ENCODE measurements at places on chromosomes 12 and 14.

- peak; percentile 65 for DNase-seq
Measured at GRCh38 chr14:103408491-103409155, 23.4 kb downstream of the MARK3 start.

GRCh38 chr12:90233168-90234100, 524.8 kb upstream of the ATP2B1 start:
- no peak for DNase-seq

- no peak for DNase-seq
Measured at GRCh38 chr12:67489007-67489406, 159.5 kb upstream of the DYRK2 start.

DNA sequence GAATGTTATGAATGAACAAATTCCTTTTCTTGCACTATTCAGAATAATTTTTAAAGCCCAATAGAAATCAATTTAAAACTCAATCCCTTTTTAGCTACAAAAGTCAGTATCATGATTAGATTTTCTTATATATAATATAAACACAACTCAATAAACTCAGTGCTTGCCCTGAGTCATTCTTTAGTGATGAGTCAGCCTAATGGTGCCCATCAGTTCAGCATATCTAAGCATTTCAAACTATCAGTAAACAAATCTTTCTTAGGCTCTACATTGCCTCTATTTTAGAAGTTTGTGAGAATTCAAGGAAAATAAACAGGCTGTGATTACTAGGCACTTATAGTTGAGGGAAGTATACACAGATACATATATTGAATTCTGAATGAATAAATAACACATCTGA, 179.6 kb downstream of the NELL2 start:
- no peak for DNase-seq

DNA sequence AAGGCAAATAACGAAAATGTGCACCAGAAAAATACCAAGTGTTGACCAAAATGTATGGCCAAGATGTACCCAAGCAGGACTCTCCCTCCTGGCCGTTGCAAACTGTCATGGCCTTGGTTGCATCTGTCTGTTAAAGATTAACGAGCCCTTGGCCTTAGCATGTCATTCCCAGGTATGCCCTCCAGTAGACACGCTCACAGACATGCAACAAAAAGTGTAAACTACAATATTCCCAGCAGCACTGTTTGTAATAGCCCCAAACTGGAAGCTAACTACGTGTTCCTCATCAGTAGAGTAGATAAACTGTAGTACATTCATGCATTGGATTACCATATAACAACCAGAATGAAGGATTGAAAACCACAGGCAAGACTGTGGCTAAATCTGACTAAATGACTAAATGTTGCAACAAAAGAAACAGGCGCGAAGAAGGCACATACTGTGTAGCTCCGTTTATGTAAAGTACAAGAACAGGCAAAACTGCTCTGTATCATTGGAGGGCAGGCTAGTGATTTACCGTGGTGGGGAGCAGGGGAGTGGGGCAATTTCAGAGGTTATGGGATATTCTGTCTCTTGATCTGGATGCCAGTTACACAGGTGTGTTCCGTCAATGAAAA, 232.8 kb upstream of the DIO3 start:
- no peak for DNase-seq

DNA sequence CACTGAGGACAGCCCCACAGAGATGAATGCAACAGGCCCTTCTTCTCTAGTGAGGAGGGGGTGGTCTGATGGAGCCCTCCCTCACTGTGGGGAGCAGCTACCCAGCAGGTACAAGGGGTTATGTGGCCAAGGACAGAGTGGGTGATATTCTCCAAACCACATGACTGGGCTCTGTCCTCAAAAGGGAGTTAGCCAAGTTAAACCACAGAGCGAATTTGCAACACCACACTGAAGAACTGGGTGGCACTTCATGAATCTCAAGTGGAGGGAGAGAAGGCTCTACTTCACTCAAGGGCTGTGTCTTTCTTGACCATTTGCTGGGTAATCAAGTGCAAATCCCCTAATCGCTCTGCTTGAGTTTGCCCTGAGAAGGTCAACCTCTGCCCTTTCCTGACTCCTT, 12.5 kb downstream of the GPR68 start:
- DNase-seq: no peak

- no peak for DNase-seq
Measured at GRCh38 chr14:53515276-53515675, 362.2 kb upstream of the DDHD1 start.

DNA sequence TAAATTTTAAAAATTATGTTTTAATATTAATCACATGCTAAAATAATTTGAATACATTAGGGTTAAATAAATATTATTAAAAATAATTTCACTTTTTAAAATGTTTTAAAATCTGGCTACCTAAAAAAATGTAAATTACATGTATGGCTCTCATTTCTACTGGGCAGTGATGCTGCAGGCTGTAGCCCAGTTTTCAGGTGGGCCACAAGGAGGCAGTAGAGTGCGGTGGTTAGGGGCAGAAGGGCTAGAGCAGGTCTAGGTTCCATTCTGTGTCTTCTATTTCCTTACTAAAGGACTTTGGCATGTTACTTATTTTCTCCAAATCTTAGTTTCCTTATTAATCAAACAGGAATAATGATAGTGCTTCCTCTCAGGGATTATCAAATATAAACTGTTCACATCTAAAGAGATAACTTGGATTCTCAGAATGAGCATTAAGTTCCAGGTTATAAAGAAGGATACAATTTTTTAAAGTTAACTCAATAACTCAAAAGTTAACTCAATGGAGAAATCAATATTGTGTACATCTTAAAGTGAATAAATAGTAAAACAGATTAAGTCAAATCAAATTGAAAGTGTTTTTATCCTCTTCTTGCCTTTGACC, 54.9 kb upstream of the OVCH1 start:
- peak; percentile 23 for DNase-seq

- no peak for DNase-seq
Measured at GRCh38 chr12:75553398-75553797, 42.0 kb upstream of the KRR1 start.

GRCh38 chr14:51865953-51866747, 5.7 kb downstream of the GNG2 start:
- no peak for DNase-seq

GRCh38 chr12:24415934-24416333, 466.5 kb upstream of the SOX5 start:
- DNase-seq: no peak

GRCh38 chr12:42099433-42099832, 45.2 kb downstream of the GXYLT1 start:
- no peak for DNase-seq

DNA sequence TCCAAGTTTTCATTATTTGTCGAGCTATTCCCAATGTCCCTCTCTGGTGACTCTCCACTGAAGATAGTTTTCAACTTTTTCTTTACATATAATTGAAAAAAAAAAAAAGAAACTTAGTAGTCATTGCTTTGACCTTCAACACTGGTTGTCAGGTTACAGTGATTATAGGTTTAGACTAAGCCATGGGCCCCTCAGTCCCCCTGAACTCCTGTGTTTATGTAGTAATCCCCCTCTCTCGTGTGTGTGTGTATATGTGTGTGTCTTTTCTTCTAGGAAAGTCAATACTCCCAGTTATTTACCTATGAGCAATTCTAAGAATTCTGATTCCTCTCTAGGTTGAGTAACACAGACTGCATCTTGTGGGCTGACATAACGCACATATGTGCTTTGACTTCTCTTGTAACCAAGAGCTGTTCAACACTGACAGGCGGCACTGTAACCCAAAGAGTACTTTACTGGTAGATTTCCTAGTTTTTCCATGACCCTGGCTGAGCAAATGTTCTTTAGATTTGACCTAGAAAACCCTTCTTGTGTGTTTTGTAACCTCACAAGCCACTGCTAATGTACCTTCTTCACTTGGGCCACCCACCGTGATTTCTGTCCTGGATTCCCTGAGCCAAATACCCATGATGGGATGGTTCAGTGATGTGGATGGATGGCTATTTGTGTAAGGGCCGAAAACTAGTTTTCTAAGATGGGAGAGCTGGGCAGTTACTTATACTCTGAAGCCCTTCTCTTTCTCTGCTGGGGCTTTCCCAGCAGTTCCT, 15.0 kb upstream of the MANSC4 start:
- DNase-seq: no peak

GRCh38 chr12:1559676-1560091, 34.7 kb downstream of the FBXL14 start:
- no peak for DNase-seq

- no peak for DNase-seq
Measured at GRCh38 chr14:82366803-82367202, 833.1 kb upstream of the SEL1L start.

DNA sequence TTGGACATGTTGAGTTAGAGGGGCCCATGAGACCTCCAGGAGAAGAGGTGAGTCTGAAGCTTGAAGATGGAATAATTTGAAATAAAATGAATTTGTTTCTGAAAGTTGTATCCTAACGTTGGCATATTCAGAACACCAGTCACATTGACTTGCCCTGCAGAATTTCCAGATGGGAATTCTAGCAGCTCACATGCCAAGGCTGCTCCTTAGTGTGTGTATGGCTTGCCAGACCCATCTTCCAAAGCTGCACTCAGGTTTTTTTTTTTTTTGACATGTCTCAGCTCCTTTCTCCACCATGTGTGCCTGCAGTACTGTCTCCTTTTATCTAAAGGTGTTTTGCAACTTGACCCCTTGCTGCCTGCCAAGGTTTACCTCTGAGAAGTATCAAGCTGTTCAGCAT, 261.9 kb downstream of the NRXN3 start:
- DNase-seq: peak; percentile 43

DNA sequence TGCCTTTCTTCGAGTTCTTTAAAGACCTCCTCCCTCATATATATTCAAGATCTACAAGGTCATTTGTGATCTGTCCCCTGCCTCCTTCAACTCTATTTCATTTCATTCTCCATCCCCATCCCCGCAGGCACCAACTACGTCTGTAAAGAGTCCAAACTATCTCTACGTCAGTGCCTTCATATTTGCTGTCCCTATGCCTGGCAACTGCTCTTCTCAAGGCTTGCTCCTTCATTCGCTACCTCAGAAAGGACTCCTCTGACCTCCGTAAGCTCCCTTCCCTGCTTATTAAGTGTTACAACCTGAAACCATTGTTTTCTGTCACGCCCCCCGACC, 650 bp downstream of the LLPH start:
- no peak for DNase-seq

- DNase-seq: no peak
Measured at GRCh38 chr14:38253676-38254075, 2.2 kb downstream of the CLEC14A start.

DNA sequence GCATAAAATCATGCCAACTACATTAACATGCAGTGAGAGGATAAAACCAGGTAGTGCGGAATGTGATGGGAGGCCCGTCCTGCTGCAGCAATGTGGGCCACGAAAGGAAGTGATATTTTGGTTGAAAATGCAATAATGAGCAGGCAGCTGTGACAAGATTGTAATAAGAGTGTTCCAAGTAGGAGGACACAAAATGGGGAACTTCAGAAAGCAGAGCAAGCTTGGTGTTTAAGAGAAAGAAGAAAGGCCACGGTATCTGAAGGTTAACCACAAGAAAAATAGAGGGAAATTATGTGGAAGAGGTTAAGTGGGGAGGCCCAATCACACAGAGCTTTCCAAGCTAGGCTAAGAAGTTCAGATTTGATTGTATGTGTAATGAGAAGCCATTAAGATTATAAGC, 34.3 kb downstream of the OVCH1 start:
- no peak for DNase-seq

GRCh38 chr12:54350743-54351142, 13.5 kb downstream of the GPR84 start:
- no peak for DNase-seq

- peak; percentile 93 for DNase-seq
Measured at GRCh38 chr12:3803865-3804472, 51.1 kb upstream of the CRACR2A start.

GRCh38 chr12:52172956-52173355, 18.9 kb downstream of the KRT80 start:
- no peak for DNase-seq

- no peak for DNase-seq
Measured at GRCh38 chr12:20604408-20605067, 90.6 kb upstream of the SLCO1C1 start.

All from NCI-H2171 treated with DMSO at 0.1 percent for 48 hours (cell line).